ENCODE measurements at places on chromosomes 3 and 15.

DNA sequence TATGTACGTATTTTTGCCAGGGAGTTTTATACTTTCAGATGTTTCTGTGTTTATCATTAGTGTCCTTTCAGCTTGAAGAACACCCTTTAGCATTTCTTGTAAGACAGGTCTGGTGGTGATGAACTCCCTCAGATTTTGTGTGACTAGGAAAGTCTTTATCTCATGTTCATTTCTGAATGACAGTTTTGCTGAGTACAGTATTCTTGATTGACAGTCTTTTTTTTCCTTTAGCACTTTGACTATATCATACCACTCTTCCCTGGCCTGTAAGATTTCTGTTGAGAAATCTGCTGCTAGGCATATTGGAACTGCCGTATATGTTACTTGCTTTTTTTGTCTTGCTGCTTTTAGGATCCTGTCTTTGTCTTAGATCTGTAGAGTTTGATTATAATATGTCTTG lies 5.8 kb downstream of the LNP1 start:
- no peak for DNase-seq

DNA sequence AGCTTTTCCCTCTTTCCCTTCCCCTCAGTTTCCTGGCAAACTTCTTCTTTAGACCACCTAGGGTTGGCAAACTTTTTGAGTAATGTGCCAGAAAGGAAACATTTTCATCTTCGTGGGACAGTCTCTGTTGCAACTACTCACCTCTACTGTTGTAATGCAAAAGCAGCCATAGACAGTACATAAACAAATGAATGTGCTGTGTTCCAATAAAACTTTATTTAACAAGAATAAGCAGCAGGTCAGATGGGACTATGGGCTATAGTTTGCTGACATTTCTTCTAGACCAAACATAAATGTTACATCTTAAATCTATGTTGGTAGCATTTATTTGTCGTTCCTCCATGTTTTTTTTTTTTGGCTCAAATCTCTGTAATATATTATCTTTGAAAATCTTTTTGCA lies 552.4 kb downstream of the EDEM1 start:
- no peak for DNase-seq

GRCh38 chr15:62900071-62900802 lies 142.3 kb upstream of the TPM1 start:
- DNase-seq = no peak

GRCh38 chr3:56467108-56467507 lies 1.2 kb downstream of the ERC2 start:
- peak; percentile 85 for DNase-seq

DNA sequence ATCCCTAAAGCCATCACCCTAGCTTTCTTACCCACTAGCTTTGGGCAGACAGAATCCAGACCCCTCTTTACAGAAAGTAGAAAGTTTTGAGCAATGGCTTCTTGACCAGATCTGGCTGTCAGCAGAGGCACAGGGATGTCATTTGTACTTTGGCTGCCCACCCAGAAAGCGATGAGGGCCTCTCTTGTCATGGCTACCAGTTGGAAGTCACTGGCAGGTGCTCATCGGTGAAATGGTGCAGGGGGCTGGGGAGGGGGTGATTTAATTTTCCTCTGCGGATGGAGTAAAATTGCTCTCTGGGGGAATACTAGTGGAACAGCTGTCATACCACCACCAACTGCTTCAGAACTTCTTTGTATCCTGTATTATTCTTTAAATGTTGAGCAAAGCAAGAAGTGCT lies 393.7 kb downstream of the LSAMP start:
- DNase-seq = no peak

- DNase-seq = no peak
Observed at GRCh38 chr15:25022233-25022632, 67.4 kb downstream of the SNRPN start.

DNA sequence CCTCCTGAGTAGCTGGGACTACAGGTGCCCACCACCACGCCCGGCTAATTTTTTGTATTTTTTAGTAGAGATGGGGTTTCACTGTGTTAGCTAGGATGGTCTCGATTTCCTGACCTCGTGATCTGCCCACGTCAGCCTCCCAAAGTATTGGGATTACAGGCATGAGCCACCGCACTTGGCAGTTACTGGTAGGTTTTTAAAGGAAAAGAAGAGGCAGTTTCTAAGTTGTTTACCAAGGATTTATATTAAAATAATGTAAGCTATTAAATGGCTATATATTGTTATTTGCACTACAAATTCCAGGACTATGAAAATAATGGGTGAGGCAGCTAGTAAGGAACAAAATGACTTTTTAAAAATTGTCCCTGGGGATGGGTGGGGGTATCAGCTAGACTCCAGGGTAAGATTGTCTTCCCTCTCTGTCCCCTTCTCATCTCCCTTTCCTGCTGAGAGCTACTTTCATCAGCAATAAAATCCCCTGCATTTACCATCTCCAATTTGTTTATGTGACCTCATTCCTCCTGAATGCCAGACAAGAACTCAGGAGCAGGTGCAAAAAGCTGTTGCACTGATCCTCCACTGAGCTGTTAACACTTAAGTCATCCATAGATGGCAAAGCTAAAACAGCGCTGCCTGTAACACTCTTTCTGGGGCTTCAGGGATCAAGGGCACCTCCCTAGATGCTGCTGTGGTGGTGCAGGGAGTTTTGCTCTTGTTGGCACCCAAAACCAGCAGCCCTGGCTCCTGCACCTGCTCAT lies 165.2 kb downstream of the ZPLD1 start:
- DNase-seq = no peak

GRCh38 chr15:44096596-44096995 lies 98.5 kb downstream of the FRMD5 start:
- no peak for DNase-seq

- no peak for DNase-seq
Observed at GRCh38 chr3:128506754-128507153, 13.8 kb upstream of the GATA2 start.

DNA sequence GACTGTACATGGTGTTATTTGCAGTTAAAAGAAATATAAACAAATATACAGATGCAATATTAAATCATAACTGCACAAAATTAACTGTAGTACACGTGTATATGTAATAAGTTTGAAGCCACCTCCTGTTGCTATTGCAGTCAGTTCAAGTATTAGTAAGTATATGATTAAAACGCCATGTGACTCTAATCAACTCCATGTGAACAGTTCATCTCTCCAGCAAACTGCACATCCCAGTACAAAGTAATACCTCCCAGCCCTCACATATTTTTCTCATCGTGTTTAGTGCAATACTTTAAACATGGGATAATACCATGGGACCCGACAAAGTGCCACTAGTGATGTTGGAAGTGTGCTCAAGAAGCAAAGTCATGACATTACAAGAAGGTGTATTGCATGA lies 34.6 kb downstream of the PDCD10 start:
- DNase-seq = no peak

DNA sequence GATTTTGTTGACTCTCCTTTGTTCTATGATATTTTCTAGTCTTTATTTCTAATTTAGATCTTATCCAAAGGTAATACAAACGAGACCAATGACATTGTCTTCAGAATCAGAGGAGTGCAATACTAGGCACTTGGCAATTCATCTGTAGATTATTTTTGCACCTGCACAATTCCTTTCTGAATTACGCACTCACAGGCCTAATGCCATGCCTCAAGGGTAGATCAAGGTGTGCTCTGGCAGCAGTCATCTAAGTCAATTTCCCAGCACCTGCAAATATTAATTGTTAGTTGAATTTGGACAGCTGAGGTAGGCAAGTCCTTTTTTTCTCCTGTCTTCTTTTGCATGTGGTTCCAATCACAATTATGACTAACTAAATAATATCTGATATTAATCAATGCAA lies 653.2 kb downstream of the ROBO2 start:
- no peak for DNase-seq

- no peak for DNase-seq
Observed at GRCh38 chr3:45781841-45782240, 14.5 kb downstream of the SLC6A20 start.

DNA sequence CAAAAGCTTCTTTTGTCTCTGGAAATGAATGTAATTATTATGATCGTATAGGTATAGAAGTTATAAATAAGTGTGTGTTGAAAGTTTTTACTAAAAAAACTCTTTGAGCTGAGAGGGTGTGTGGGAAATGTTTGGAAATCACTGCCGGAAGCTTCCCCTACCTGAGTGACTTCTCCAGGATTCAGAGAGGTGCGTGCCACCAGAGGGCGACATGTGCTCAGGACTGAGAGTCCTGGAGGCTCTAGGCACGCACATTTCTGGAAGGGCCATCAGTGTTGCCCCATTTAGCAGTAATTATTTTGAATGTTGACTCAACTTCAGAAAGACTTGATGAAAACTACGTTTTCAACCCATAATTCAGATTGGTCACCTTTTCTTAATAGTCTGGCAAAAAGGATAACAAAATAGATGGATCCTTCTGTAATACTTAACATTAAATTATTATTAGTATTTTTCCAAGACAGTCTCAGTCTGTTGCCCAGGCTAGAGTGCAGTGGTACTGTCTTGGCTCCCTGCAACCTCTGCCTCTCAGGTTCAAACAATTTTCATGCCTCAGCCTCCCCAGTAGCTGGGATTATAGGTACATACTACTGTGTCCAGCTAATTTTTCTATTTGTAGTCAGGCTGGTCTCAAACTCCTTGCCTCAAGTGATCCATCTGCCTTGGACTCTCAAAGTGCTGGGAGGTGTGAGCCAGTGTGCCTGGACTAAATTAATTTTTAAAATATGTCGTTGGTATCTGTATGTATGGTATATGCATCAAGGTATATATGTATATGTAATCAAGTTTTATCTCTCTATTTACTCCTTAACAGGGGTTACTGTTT lies 34.5 kb downstream of the GPR171 start:
- peak; percentile 4 for DNase-seq

DNA sequence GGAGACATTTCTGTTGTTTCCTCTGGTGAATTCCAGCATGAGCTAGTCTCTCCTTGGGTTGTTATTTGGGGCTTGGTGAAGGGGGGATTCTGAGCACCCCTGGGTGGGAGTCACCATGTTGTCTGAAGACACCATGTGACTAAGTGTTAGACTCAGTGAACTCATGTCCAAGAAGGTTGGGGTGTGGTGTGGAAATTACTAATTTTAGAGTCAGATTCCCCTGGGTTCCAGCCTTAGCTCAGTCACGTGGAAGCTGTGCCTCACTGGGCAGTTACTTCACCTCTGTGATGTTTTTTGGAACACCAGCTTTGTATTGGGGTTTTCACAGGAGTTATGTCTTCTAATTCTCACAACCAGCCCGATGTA lies 171.5 kb downstream of the RPLP1 start:
- DNase-seq = no peak

GRCh38 chr3:147418808-147419701 lies 9.9 kb downstream of the ZIC1 start:
- DNase-seq = peak; percentile 66

DNA sequence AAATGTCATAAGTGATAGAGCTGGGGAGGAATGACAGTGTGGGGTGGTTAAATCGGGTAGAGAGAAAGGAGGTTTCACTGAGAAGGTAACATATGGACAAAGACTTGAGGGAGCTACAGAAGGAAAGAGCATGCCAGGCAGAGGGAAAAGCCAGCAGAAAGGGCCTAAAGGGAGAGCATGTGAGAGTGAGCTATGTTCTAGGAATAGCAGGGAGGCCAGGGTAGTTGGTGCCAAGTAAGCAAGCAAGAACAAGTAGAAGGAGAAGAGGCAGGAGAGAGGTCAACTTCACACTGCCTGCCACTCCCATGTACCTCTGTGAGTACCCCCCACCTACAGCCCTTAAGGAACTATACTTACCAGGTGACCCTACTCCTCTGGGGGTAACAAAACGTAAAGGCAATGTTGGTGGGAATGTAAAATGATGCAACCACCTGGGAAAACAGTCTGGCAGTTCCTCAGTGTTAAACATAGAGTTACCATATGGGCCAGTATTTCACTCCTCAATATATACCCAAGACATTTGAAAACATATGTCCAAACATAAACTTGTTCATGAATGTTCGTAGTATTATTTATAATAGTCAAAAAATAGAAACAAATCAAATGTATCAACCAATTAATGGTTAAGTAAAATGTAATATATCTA lies 67.6 kb downstream of the SFMBT1 start:
- DNase-seq = no peak

DNA sequence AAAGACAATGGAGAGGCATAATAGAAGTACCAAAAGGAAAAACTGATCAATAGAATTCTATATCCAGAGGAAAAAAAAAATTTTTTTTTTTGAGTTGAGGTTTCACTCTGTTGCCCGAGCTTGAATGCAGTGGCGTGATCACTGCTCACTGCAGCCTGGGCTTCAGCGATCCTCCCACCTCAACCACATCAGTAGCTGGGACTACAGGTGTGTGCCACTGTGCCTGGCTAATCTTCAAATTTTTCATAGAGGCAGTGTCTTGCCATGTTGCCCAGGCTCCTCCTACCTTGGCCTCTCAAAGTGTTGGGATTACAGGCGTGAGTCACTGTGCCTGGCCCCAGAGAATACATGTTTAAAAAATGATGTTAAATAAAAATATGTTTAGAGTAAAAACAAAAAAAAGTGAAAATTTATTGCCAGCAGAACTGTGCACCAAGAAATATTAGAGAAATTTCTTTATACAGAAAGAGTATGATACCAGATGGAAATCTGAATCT lies 154.3 kb upstream of the ZBTB20 start:
- no peak for DNase-seq

GRCh38 chr3:58175187-58175436 lies 35.7 kb downstream of the DNASE1L3 start:
- no peak for DNase-seq

DNA sequence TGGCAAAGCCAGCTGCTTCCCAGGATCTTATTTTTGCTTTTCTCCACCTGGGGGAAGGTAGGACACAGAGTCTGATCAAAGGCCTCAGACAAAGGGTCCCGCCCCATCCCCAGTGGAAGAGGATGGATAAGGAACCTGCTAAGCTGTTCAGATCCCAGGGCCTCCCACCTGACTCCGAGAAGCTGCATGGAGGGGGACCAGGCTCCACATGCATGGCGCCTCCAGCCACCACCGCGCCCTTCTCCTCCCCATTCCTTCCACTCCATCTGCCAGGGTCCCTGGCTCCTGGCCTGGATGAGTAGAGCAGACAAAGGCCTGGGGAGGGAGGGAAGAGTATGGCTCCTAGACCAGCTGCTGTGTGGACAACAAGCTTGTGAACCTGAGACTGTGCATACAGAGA lies 20.0 kb upstream of the CRABP1 start:
- DNase-seq = no peak

DNA sequence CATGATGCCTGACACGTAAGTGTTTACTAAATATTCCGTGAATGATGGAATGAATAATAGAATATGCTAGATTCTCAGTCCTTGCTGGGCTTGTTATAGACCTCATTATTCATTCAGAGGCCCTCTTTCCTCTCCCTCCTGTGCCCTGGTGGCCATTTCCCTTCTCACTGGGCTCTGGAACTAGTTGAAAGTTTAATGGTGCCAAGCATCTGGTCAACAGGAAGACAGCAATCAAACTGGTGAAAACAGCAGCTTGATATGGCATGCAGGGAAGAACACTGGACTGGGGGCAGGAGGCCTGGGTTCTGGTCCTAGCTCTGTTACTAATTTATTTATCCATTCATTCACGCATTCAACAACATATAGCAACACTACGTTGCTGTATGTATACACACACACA lies 3.7 kb upstream of the APOD start:
- no peak for DNase-seq

GRCh38 chr3:50572158-50572557 lies 2.8 kb downstream of the HEMK1 start:
- DNase-seq = peak; percentile 10

All from amygdala (tissue), 56 donors.